CD8-positive, alpha-beta memory T cell (primary cell): ENCODE measurements at places on chromosomes 3 and 15. TPM values are rescaled to one million over a fixed set of nuclear protein-coding genes. Genes with fewer than 3 reads are reported as not detected.

The PPM1L gene
- 4.4 TPM for total RNA-seq

The FSIP1 gene
- 0.38 TPM for total RNA-seq

The KLF15 gene
- total RNA-seq: 0.18 TPM

The PDZRN3 gene
- not detected for total RNA-seq

The DAZL gene
- total RNA-seq: 0.27 TPM

The STRIT1 gene
- total RNA-seq: not detected

The GOLGA6L26 gene
- total RNA-seq: not detected

DNA sequence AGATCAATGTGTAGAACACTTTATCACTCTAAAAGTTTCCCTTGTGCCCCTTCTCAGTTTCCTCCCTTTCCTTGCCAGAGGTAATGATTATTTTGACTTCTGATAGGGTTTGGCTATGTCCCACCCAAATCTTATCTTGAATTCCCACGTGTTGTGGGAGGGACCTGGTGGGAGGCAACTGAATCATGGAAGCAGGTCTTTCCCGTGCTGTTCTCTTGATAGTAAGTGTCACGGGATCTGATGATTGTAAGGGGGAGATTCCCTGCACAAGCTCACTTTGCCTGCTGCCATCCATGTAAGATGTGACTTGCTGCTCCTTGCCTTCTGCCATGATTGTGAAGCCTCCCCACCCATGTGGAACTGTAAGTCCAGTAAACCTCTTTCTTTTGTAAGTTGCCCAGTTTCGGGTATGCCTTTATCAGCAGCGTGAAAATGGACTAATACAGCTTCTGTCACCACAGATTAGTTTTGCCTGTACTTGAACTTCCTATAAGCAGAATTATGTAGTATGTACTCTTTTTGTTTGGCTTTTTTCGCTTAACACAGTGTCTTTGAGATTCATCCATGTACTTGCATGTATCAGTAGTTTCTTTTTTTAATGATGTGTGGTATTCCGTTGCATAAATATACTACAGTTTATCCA lies 7.2 kb downstream of the FEM1B start:
- DNase-seq: no peak

DNA sequence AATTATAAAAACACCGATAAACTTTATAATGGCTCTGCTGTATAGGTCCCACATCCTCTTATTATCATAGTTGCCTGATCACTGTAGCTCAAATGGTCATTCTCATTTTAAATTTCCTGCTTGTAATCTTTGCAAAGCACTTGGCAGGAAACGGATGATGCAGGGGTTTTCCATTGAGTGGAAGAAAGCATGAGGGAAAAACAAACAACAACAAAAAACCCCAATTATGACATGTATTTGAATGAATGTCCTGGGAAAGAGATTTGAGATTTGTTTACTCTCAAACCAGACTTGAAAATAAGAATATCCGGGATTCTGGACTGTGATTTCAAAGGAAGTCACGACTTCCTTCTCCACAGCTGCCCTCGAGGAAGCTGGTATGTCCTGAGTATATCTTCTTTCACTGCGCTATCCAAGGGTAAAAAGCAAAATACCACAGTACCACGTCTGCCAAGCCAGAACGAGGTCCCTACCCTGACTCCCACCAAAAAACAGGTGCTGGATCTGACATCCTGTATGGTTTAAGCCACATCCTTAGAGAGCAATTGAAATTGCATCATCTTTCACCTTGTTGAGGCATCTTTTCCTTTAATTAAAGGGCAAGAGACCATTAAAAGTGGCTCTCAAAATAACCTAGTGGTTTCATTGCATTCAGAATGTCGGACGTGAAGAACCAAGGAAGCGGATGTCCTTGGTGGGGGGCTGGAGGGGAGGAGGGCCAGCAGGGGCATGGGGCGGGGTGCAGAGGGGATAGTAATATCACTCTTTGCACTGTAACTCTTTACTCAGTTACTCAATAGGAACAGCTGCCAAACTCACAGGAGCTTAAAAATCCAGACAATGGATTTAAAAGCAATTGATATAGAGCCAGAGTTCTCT lies 13.5 kb upstream of the TIPIN start:
- no peak for DNase-seq

- no peak for DNase-seq
Observed at GRCh38 chr15:54082836-54083492, 104.7 kb downstream of the UNC13C start.

DNA sequence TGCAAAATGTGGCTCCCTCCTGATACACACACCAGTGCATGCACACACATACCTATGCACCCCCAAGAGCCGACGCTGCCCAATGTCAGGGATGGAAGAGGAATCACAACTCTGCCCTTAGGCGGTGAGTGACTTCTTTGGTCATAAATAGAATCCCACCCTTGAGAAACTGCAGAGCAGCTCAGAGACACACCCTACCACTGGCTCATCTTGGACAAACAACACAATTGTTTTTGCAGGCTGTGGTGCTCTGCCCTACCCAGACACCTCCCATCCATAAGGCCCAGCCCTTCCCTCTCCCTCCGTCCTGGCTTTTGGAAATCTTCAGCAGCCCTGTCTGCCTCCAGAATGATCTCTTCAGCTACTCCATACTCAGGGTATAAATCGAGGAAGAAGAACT lies 73.8 kb upstream of the HRH1 start:
- DNase-seq: no peak

DNA sequence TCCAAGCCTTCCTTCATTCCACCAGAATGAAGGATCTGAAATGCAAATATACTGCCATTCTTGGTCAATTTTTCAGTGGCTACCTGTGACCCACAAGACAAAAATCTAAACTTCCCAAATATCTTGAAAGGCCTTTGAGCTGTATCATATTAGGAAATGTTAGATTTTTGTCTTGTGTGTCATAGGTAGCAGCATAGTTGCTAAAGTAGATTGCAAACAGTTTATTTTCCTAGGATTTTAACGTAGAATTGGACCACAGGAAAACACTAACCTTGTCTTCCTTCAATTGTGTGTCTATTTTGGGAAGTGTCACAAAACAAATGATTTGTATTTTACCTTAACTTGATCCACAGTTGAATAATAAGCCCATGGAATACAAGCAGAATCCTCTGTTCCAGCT lies 42.4 kb downstream of the CP start:
- DNase-seq: no peak

DNA sequence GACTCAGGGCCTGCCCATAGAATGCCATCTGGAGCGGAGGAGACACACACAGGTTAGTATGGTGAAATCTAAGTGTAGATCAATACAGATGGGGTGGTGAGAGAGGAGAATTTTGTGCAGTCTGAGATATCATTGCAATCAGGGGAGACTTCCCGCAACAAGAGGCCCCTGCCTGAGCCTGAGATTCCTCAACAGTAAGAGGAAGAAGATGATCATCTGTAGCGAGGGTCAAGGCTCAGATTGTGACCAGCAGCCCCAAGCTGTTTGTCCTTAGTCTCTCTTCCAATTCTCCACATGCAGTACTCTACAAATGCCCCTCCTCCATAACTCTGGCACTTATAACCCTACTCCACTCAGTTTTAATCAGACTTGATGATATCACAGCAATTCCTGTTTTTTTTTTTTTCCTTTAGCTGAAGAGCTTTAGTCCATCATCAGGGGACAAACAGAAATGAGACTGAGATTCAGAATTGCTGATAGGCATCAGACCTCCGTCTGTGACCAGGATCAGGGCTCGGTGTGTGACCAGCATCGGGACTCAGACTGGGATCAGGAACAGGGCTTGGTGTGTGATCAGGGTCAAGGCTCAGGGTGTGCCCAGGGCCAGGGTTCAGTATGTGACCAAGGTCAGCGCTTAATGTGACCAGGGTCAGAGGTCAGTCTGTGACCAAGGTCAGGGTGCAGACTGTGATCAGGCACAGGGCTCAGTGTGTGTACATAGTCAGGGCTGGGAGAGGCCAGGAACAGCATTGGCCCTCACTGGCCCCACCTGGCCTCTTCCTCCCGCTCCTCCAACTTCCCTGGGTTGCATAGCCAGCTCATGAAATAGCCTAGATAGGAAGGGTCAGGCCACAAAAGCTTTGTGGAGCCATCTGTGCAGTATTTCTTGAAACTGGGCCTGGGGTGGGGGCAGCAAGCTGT lies 14.1 kb downstream of the LOXL1 start:
- no peak for DNase-seq

DNA sequence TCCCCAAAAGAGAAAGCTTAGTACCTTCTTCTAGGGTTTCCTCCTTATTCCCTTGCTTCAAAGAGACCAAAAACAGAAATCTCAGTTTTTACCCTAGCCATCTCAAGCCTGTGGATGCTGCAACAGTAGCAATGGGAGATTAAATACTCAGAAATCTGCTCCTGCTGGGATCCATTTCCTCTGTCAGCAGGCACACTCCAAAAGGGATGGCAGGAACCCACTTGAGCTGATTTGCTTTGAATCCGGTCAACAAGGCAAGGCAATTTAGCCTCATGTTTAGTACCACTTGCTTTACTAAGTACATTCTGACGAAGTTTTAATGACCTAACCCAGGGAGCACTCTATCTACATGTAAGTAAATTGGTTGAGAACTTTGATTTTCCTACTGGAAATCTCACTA lies 590.0 kb upstream of the ADAMTS9 start:
- no peak for DNase-seq

- DNase-seq: no peak
Observed at GRCh38 chr15:42375252-42375651, 16.0 kb downstream of the CAPN3 start.

GRCh38 chr3:121531269-121531668 lies 14.5 kb downstream of the POLQ start:
- DNase-seq: no peak

- DNase-seq: no peak
Observed at GRCh38 chr15:47299846-47300434, 417.4 kb upstream of the SEMA6D start.

DNA sequence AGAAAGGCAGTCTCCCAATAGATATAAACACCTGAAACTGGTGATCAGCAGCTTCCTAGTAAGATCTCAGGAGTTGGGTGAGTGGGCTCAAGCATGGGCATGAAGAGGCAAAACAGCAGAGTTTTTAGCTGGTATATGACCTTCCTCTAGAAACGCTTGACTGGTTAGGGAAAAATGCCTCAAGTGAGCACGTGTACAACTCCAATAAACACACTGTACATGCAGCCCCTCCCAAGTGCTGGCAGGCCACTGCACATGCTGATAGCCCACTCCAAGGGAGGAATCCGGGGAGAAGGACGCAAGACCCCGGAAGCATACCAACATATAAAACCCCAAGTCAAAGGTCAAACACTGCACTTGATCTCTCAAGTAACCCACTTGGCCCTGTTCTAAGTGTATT lies 143.0 kb downstream of the FMN1 start:
- DNase-seq: no peak

- no peak for DNase-seq
Observed at GRCh38 chr15:67195305-67195704, 59.2 kb downstream of the AAGAB start.

DNA sequence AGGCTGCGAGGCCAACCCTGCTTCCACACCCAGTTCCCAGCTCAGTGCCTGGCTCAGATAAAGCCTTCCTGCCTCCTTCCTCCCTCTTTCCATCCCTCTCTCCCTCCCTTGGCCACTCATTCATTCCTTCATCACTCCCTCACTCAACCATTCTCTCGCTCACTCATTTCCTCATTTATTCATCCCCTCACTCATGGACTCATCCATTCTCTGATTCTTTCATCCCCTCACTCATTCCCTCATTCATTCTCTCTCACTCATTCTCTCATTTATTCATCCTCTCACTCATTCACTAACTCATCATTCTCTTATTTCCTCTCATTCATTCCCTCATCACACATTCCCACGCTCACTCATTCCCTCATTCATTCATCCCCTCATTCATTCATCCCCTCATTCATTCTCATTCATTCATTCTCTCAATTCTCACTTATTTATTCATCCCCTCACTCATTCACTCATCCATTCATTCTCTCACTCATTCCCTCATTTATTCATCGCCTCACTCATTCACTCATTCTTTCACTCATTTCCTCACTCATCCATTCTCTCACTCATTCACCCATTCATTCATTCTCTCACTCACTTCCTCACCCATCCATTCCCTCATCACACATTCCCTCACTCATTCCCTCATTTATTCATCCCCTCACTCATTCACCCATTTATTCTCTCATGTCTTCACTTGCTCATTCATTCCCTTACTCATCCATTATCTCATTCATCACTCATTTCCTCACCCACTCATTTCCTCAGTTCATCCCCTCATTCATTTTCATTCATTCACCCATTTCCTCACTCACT lies 13.2 kb downstream of the ABTB1 start:
- no peak for DNase-seq

- DNase-seq: no peak
Observed at GRCh38 chr3:117439812-117440211, 730.2 kb downstream of the TUSC7 start.
